ENCODE measurements at places on chromosomes 6 and 20.

GRCh38 chr6:132713352-132714134, at the start of gene VNN1:
Gene VNN1 (minus strand): TSS chr6:132714055. CDS start chr6:132714035, 20 bp downstream.
- DNase-seq = no peak

DNA sequence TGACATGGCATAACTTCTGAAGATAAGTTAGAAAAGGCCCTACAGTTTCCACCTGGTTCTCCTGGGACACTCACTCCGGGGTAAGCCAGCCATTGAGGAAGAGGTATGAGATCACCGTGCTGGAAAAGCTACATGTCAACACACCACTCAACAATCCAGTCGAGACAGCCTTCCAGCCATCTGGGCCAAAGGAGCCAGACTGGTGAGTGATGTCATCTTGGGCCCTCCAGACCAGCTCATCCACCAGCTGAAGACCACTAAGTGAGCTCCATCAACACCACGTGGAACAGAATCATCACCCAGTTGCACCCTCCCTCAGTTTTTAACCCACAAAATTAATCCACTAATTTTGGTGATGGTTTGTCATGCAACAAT, 32.3 kb upstream of the RSPO4 start:
- DNase-seq = no peak

- no peak for DNase-seq
Measured at GRCh38 chr6:20134613-20135012, 77.7 kb downstream of the MBOAT1 start.

GRCh38 chr6:157761331-157761921, 61.6 kb upstream of the SNX9 start:
- no peak for DNase-seq

DNA sequence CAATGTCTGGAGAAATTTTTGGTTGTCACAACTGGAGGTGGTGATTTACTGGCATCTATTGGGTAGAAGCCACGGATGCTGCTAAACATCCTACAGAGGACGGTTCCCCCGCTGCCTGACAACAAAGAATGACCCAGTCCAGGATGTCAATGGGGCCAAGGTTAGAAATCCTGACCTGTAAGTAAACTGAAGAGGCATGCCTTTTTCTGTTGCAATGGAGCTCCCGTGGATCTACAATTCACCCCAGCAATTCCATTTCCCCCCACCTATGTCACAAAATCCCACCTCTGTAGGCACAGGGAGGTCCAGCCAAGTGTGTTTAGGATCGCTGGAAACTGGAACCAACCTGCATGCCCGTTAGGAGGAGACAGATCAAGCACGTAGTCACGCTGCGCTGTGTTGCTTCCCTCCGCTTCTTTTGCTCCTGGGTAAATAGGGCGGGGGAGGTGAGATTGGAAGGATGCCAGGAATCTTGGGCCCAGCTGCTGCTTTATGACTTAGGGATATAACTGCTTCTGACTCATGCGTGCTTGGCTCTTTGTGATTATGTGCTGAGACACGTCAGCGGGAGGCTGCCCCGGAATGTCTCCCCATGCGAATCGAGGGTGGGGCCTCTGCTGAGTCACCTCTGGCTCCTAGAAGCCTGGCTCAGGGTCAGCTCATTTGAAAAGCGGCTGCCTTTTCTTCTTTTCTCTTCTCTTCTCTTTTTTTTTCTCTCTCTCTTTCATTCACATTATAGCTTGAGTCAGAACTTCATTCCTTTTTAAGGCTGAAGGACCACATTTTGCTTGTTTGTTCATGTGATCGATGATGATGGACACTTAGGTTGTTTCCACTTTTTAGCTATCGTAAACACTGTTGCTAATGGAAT, 12.4 kb upstream of the PEDS1 start:
- DNase-seq = peak; percentile 84

- no peak for DNase-seq
Measured at GRCh38 chr20:8454137-8454712, 322.2 kb downstream of the PLCB1 start.

DNA sequence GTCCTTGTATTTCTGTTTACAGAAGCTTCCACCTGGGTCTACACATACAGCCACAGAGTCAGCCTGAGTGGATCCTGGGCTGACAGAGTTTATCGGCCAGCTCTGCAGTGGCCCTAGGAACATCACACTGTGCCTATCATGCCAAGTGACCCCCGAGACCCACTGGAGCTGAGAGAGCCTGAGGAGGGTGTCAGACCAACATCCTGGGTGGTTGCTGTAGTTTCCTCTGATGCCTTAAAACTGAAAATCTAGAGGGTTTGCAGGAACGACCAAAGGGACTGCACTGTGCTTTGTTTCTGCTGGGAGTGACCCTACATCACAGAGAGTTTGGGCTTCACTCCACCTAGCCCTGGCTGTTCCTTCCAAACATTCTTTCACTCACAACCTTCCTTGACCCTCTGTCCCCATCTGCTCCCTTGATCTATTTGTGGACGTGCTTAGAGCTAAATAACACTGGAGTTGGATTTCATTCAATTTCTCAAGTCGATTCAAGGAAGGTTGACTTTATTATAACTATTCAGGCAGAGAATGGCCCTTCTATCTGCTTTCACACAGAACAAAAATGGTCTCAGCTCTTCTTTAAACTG, 18.1 kb downstream of the MYLK4 start:
- DNase-seq = no peak

- DNase-seq = no peak
Measured at GRCh38 chr6:133608620-133609019, 280.3 kb upstream of the TCF21 start.

DNA sequence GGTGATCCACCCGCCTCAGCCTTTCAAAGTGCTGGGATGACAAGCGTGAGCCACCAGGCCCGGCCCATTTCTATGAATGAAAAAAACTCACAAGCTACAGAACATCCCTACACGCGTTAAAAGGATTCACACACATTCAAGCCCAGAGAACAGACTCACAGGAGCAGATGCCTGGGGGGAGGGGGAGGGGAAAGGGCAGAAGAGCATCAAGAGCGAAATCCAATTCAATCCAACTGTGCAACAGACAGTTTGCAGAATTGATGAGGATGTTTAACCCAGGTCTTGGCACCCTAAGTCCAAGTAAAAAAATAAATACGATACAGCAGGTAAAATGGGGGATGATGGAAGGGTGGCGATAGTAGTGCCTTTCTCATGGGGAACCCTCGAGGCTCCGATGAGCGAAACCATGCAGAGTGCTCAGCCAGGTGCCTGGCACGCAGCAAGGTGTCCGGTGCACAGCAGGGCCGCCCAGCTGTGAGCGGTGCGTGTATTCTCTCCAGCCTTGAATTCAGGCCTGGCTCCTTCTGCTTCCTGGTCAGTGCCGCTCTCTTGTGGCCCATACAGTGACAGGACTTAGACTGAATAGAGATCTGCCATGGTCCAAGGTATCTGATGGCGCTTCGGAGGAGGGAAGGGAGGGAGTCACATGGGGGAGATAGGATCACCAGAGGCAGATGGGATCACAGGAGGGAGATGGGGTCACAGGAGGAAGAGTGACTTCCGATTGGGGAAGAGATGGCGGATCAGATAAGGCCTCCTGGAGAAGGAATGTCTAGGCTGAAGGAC, 35.4 kb upstream of the ANGPT4 start:
- no peak for DNase-seq

DNA sequence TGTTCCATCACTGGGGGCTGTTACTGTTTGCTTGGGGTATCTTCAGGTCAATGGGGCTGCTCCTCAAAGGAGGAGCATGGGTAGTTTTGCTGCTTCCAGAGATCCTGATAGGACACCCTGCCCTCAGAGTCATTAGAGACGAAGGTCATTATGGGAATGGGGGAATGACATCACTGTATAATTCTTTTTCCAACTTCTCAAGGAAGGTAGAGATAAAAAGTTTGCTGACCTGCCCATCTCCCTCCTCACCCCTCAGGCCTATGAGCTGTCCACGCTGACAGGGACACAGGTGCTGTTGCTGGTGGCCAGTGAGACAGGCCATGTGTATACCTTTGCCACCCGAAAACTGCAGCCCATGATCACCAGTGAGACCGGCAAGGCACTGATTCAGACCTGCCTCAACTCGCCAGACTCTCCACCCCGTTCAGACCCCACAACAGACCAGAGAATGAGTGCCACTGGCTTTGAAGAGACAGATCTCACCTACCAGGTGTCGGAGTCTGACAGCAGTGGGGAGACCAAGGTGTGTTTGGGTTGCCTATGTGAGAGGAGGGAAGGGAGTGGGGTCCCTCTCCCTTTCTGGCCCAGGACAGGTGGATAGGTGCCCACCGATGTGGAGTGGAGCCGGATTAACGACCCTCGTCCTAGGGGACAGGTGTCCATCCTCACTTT, 2.7 kb downstream of the SRF start:
- no peak for DNase-seq

- DNase-seq = no peak
Measured at GRCh38 chr6:118606268-118606667, 45.1 kb downstream of the CEP85L start.

GRCh38 chr20:64083378-64083803, 807 bp downstream of the LKAAEAR1 start:
- DNase-seq = peak; percentile 88

DNA sequence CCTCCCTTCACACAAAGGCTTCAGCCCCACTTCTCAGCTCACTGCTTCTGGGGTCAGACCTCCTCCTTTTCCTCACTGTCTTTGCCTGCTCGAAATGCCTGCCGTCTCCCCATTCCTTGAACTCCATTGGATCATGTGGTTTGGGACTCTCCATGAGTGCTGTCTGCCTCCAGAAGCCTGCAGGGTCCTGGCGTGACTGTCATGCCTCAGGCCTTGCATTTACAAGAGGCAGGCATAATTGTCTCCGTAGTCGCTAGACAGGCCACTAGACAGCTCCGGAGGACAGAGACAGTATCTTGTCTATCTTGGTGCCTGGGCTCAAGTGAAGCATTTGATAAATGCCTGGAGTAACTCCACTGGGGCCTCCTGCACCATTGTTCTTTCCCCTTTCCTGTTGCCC, 15.3 kb downstream of the PNLDC1 start:
- DNase-seq = no peak

DNA sequence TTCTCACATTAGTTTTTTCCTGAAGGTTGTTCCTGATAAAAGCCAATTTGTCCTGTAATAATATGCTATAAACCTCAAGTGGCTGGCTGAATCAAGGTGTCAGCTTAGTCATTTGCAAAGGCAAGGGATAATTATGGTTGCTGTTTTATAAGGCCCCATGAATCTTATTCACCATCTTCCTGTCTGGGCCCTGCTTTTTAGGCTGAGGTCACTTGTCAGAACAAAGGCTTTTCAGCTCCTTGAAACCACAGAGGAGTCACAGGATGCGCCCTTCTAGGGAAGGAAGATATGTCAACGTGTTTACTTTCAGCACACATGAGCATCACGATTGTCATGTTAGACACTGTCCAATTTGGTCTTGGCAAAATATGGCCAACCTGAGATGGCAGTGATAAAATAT, 64.8 kb upstream of the NAA20 start:
- DNase-seq = no peak

- DNase-seq = no peak
Measured at GRCh38 chr20:21090111-21090618, 16.0 kb downstream of the LINC00237 start.

DNA sequence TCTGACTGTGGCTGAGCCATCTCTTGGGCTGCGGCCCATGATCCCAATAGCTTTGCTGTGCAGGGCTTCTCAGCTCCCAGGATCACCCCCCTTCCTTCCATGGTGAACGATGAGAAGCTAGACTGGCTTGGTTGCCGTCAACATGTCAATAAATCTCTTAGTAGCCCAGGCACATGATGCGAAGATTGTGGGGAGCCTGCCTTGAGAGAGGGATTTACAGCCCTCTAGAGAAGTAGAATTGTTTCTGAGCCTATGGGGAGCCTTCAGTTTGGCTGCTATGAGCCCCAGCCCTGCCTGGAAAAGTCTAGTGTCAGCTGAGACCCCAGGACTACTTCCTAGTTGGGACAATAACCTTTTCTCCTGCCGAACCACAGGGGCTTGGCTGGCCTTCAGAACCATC, 3.3 kb upstream of the PIGT start:
- no peak for DNase-seq

DNA sequence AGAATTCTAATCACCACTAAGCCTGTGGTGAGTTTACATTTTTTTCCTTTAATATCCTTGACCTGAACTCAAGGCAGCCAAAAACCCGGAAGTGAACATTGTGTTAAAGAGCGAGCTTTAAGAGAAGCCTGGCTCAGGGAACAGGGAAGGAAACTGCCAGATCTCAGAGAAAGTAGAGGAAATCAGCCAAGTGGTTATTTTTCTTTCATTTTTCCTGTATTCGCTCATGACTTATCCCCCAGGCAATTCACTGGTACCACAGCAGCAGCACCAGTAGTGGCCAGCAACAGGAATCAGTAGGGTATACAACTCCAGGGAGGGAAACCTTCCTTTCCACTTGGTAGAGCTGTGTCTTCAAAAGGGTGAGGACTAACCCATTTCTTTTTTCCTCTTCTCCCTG, 89.6 kb upstream of the HMGCLL1 start:
- DNase-seq = no peak

DNA sequence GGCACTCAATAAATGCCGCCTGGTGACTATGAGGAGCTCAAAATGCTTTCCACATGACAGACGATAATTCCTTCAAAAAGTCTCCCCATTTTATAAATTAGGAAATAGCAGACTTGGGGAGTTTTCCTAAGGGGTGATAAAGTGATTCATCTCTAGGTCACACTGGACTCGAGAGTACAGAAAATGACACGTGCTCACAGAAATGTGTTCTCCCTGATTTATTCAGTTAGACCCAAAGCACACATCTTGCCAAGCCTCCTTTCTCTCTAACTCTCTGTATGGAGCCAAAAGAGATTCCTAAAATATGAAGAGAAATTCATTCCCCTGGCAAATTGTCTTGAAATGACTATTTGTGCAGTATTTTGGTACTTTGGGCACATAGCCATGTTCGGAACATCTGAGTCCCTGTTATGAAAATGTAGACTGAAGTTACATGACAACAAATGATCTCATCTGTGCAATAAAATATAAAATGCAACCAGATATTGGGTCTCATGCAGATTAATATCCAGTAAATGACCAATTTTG, 381.1 kb downstream of the TFAP2B start:
- no peak for DNase-seq

DNA sequence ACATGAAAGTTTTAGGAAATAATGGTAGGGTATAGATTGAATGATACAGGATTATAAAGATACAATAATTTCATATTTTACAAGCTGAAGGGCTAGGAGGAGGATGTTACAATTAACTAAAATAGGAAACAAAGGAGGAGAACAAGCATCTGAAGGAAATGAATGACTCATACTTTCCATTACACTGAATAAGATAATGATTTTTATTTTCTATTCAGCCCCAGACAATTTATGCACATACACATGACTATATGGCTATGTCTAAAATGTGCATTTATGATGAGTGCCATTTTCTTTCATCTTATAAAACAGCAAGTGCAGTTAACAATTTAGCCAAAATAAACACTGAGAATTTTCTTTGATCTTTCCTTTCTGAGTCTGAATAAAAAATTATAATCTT, 994.6 kb upstream of the ADGRB3 start:
- DNase-seq = no peak

All from activated CD8-positive, alpha-beta memory T cell treated with anti-CD3 and anti-CD28 coated beads, Interleukin-2, amount 50 U/mL, for 48 hours (primary cell).